Activated CD8-positive, alpha-beta memory T cell treated with anti-CD3 and anti-CD28 coated beads for 1 hour (primary cell): ENCODE measurements at places on chromosomes 12 and 14.

- no peak for DNase-seq
Measured at GRCh38 chr14:95895720-95896119, 19.1 kb downstream of the TUNAR start.

DNA sequence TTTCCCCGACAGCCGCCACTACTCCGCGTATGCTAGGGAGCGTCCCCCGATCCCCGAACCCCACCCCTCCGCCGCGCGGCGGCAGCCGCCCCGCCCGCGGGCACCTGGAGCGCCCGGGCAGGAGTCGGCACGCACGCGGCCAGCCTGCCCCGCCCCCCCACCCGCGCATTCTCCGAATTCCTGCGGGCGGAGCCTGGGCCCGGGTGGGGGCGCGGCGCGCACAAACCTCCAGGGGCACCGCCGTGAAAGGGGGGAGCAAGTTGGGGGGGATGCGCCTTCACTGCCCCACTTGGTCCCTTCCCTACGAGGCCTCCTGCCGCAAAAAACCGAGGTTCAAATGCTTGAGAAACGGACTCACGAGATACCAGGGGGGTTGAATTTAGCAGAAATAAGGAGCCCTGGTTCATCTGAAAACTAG, 1.7 kb downstream of the AJUBA start:
- DNase-seq: no peak

DNA sequence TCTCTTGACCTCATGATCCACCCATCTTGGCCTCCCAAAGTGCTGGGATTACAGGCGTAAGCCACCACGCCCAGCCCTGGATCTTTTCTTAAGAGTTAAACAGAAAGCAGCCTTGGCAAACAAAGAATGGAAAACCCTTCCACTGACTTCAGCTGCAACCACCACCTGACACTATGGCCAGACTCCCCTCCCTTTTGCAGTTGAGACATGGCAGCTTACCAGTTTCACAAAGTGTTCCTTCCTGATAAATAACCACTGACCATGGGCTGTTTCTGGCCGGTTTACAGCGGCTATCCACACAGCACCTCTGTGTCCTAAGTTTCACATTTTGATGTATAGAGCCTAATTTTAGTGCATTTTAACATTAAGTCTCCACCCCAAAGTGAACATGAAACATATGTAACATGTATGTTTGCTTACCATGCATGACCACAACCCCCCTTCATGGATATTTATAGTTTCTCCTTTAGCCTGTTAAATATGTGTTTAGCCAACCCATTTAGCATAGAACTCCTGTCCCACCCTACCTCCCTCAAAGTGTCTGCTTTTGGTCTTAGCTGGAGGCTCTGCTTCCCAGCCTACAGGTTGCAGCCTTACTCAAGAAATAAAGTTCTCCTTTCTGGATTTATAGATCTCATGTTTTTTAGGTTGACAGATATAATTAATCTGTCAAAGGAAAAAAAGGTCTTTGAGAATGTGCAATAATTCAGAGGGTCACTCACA, 32.7 kb upstream of the RAB21 start:
- no peak for DNase-seq

DNA sequence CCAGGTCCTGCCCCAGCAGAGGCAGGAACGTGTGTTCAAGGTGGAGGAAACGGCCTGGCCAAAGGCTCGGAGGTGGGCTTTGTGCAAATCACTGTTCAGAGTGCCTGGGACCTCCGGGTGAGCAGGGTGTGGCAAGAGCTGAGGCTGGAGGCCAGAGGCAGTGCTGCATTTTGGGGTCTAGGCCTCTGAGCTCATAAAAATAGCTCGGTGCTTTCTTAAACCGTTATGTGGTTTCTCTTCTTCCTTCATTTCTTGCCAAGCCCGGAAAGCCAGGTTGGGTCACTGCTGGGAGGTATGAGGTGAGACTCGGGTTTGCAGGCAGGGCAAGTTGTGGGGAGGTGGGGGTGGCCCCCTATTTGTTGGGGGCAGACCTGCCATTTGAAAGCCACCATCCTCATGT, 178.8 kb upstream of the MYL2 start:
- no peak for DNase-seq

DNA sequence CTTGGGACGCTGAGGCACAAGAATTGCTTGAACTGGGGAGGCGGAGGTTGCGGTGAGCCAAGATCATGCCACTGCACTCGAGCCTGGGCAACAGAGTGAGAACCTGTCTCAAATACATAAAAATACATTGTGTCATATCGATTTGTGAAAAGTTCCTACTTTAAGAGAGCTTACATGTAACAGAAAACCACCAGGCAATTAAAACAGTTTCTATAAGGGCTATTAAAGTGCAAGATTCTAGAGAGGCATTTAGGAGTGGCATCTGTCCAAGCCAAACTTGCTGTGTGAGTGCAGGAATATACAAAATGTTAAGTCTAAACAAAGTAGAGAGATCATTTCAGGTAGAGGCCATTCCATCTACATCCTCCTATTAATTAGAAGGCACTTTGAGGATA, 1.7 kb upstream of the NEK9 start:
- no peak for DNase-seq

DNA sequence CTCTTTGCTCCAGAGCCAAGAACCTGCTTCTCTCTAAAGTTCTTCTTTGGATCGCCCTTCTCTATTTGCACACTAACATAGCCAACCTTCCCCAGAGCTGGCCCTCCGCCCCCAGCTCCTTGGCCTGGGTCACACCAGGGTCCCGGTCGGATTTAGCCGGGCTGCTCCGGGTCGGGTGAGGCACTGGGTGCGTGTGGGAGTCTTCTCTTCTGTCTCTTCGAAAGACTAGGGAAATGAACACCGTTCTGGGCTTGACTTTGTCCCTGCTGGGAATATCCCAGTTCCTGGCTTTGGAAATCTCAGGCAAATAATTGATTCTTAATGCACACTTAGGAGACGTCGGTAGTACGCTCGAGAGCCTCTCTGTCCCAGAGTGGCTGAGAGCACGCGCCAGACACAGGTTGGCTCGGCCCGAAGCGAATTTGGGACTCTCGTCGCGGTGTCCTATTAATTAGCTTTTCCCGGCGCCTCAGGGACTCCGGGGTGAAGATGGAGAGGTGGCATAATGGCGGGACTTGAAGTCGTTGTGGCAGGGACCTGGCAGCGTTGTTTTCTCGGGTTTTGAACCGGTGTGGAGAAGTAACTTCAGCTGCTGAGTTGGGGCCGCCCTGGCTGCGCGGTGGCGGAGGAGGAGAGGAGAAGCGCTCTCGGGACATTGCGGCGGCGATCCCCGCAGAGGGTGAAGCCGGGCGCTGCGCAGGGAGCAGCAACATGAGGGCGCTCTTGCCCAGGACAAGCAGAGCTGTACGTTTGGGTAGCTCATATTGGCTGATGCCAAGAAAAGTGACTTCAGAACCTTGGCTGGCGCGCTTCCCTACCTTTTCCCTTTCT, 7.5 kb downstream of the FOXG1 start:
- no peak for DNase-seq
